Right renal cortex interstitium (tissue), 3 donors: ENCODE measurements at places on chromosomes 5 and 9.

DNA sequence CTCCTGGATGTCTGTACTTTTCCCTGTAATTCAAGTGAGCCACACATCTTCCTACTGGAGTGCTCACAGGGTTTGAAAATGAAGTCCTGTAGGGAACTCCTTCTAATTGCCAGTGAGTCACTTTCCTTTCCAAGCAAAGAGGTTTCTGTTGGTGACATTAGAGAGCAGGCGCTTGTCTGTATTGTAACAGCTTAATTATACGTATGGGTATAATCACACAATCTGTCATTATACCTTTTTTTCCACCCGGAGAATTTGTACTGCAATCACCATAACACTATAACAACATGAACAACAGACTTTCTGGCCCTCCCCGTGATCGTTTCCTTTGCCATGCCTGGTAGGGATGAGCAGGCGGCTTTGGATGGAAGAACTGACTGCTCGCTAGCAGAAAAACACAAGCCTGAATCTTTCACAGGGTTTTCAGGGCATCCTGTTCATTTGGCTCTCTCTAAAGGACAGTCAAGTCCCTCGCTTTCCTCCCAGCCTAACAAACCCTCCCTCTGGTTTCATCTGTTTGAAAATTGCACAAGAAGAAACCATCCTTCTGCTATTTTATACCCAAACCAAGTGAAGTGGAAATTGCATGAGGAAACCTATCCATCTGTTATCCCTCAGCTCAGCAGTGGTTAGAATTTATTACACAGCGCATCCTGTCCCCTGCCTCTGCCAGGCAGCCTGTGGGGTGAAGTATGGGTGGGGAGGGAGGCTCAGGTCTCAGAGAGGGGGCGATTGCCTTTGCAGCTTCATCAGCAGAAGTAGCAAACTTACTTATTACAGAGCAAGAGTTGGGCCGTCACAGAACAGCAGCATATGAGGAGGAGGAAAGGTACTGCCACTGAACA is 307.0 kb upstream of the TLE4 start:
- DNase-seq: no peak

DNA sequence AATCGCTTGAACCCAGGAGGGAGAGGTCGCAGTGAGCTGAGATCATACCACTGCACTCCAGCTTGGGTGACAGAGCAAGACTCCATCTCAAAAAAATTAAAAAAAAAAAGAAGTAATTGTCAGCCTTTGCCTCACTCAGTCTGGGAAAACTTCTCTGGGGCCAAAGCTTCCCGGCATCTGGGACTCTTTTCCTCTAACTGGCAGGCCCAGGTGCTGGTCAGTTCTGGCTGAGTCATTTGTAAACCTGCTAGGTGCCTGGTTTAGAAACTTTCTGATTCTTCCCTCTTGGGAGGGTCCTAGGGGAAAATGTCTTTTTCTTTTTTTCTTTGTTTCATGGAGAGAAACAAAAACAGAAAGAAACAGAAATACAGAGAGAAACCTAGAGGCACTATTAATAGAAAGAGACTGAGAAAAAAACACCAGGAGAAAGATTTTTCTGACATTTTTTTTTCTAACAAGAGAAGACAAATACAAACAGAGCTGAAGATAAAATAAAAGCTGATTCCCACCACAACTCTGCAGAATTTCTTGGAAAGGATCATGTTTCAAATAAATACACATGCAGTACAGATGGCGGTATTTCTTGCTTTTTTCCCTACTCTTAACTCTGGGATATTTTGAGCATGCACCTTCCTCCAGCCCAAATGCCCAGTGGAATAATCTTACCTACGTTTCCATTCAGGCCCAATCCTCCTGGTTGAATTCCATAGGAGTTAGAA is 22.1 kb upstream of the UBAP2 start:
- DNase-seq: no peak

DNA sequence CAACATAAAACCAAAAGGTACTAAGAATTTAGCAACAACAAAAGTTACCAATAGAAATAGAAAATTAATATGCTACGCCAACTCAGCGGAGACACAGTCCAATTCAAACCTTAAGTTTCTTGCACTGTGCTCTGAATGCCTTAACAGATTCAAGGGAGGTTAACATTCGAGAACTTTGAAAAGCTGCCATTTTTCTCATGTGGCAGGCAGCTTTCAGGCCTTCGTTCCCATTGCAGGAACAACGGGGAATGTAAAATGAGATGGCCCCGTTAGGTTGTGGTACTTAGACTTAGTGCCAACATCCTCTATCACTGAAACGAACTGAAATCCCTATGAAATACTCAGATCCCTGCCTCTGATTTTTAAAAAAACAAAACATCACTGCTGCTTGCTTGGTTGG is 22.4 kb downstream of the FNBP1 start:
- DNase-seq: no peak

GRCh38 chr9:117718085-117718484 is 13.9 kb downstream of the TLR4 start:
- DNase-seq: no peak
